Heart left ventricle (tissue), 16 donors: ENCODE measurements at places on chromosomes 2 and 18. TPM values are rescaled to one million over a fixed set of nuclear protein-coding genes. Genes with fewer than 3 reads are reported as not detected.

TMEM163 gene
- total RNA-seq: 0.67 TPM

DNA sequence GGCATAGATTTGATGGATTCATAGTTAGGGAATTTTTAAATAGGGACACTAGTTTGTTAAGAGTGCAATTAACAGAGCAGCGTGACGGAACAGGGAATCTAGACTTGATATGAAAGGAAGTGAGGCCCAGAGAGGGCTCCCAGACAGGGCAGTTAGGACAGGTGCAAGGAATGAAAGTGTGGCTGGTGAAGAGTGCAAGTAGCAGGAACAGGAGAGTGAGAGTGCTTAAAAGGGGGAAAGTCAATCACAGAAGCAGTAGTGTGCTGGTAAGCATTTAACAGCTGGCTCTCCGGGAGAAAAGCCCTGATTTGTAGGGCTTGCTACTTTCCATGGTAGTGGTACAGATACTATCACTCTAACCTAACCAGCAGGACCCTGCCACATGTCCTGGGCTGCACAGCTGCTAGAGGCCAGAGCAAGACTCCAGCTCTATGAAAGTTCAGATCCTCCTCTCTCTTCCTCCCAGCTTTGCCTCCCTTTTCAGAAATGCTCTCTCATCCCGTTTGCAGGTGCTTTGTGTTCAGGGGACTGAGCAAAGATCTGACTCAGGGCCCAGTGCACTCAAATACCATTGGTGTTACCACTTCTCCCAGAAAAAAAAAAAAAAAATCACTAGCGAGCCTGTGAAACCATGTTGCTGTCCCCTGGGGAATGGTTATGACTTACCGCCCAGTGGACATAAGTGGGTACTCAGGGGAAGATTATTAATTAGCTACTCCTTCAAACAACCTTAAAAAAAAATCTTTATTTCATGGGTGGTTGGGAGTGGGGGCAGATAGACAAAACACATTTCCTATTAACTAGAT lies 18.1 kb upstream of the GCFC2 start:
- DNase-seq: no peak

SLC4A5 gene
- 0.63 TPM for total RNA-seq

DNA sequence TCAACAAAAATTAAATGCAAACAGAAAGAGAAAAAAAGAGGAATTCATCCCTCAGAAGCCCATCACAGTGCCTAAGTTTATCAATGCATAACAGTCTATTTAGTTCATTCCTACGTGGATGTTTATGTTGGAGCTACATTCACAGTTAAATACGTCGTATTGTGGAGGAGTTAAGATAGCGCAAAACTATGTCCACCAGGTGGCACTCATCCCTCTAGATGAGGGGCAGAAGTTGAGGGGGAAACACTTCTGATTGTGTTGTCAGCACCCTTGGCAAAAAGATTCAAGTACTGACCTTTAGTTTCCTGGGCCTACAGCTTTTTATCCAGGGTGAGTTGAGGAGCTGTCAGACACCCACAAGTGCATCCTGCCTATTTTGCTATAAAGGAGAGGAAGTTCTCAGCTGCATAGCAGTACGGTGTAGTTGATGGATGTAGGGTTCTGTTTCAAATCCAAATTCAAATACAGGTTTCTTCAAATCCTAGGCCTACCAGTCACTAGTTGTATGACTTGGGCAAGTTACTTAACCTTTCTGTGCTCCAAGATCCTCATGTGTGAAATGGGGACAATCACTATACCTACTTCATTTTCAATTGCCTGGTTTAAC lies 26.8 kb upstream of the MYO1B start:
- peak; percentile 40 for DNase-seq

GRCh38 chr2:239530749-239531316 lies 130.0 kb upstream of the HDAC4 start:
- DNase-seq: no peak

- DNase-seq: no peak
Observed at GRCh38 chr2:142139384-142139783, 8.6 kb upstream of the LRP1B start.

DNA sequence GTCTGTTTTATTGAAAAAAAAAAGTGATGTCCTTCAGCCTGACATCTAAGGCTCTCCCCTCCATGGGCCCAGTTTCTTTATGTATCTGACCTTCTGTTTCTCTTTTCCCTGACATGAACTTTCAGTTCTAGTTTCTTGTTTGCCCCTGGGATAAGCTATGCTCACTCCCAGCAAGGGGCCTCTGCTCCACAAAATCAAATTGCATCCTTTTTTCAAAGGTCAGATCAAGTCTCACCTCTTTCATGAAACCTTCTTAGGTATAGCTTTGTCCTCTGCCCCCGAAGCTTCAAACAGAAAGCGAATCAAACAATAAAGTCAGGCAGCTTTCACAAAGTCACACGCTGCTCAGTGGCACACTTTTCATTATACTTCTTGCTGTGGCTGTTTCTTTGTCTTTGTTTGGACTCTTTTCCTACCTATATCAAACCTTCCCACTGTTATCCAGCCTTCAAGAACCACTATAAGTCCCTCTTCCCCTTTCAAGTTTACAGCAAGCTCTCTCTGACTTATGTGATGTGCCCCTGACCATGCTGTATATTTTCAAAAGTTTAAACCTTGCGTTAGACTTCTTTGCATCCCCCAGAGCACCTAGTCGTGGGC lies 23.3 kb downstream of the MAP3K19 start:
- no peak for DNase-seq

DNA sequence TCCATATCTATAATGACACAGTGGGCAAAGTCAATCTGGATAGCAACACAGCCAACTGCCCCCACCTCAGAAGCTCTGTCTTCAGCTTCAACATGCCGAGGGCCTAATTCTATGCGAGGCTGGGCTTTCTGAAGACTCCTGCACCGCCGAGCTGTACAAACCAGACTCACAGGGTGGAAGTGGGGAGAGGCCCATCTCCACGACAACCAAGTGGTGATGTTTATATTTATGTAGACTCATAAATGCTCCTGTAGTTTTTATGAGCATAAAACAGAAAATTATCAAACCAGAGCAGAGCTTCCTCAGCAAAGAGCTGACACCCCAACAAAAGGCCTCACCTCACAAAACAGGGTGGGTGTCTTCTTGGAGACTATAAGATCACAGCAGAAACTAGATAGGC lies 77.0 kb upstream of the LGALSL start:
- DNase-seq: no peak

- DNase-seq: no peak
Observed at GRCh38 chr2:233336541-233336940, 17.8 kb upstream of the DGKD start.

DNA sequence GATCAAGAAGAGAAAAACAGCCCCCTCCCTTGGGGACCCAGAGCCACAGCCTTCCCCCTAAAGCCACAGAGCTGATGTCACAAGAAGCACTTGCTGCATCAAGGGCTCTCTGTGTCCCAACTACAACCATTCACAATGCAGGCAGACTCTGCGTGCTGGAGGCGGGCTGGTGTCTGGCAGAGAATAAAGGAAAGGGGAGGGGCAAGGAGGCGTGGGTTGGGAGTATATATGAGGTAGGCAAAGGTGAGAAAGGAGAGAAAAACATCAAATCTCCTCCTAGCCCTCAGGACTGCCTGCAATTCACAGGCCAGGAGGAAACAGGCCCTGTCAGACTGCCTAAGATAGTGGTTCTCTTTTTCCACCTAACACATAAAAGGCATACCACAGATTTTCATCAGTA lies 48.8 kb upstream of the IHH start:
- DNase-seq: no peak

DNA sequence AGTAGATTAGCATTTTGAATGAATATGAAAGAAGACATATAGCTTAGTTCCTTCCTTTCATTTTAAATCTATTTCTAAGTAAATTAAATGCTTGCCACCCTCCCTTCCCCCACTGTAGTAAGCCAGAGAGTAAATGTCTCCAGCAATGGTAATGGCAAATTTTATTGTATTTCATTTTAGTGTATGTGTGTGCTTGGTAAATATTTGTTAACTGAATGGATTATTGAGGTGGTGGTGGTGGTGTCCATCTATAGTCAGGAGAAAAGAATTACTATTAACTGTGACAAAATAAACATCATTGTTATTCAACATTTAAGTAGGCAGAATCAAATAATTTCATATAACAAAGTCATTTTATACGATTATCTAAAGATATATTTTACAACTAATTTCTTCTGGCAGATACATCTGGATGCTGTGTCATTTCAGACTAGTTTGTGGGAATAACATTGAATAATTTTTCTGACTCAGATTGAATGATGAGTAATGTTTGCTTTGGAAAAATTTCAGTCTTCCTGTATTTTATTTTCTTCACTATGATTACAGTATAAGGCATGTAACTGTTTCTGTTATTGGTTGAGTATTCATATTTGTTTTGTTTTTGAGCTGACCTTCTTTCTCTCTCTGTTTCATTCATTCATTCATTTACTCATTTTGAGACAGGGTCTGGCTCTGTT lies 18.3 kb downstream of the ASXL3 start:
- no peak for DNase-seq

PXDN gene
- total RNA-seq: 83.7 TPM

ACMSD gene
- total RNA-seq: not detected

CROCC2 gene
- not detected for total RNA-seq

MAPRE3 gene
- total RNA-seq: 45.4 TPM

TLX2 gene
- total RNA-seq: not detected

RPL31 gene
- 838 TPM for total RNA-seq
